ENCODE measurements at places on chromosomes 7 and 10.

GRCh38 chr7:83882551-83882950 is 233.6 kb upstream of the SEMA3E start:
- no peak for DNase-seq

GRCh38 chr7:108088729-108089128 is 41.4 kb downstream of the LAMB4 start:
- peak; percentile 57 for DNase-seq

DNA sequence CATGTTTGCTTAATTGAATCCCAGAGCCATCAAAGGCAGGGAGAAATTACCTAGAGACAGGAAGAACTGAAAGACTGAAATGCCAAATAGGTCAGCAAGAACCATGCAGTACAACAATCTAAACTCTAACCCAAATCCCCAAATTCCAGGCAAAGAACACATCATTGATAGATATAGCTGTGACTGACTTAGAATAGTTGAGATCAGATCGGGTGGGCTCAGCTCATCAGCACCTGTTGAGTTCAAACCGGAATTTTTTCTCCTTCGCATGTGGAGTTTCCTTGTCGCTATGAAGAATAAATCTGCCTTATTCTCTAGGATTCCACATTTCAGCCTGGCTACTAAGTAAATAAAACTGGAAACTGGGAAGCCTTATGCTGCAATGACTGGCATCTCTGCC is 1.4 kb downstream of the ANKMY2 start:
- no peak for DNase-seq

- peak; percentile 6 for DNase-seq
Measured at GRCh38 chr7:139598642-139599041, 75.2 kb downstream of the CLEC2L start.

- DNase-seq: no peak
Measured at GRCh38 chr7:96772139-96772694, 62.6 kb upstream of the SEM1 start.

- no peak for DNase-seq
Measured at GRCh38 chr10:77180104-77180503, 457.5 kb downstream of the KCNMA1 start.

DNA sequence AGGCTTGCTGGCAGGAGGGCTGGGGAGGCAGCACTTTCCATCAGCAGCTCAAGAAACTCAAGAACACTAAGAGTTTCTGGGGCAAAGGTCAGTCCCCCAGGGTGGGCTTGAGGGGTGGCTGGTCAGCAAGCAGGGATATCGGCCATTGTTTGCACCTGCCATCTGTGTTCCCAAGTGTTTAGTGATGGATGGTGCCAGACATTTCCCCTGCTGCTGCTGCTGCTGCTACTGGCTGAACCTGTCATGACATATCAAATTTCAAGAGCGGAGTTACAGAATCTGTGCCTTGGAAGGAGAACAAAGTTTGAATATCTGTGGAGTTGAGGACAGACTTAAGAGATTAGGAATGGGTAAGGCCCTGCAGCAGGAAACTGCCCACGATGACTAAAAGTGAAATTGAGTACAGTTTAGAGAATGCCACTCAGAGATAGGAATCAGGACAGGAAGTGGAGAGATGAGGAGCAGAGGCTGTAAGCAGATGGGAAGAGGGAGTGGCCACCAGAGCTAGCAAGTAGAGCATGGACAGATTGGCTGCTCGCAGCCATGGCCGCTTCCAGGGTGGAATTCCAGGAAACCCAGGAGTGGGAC is 39.2 kb upstream of the PPP1R3C start:
- peak; percentile 74 for DNase-seq

DNA sequence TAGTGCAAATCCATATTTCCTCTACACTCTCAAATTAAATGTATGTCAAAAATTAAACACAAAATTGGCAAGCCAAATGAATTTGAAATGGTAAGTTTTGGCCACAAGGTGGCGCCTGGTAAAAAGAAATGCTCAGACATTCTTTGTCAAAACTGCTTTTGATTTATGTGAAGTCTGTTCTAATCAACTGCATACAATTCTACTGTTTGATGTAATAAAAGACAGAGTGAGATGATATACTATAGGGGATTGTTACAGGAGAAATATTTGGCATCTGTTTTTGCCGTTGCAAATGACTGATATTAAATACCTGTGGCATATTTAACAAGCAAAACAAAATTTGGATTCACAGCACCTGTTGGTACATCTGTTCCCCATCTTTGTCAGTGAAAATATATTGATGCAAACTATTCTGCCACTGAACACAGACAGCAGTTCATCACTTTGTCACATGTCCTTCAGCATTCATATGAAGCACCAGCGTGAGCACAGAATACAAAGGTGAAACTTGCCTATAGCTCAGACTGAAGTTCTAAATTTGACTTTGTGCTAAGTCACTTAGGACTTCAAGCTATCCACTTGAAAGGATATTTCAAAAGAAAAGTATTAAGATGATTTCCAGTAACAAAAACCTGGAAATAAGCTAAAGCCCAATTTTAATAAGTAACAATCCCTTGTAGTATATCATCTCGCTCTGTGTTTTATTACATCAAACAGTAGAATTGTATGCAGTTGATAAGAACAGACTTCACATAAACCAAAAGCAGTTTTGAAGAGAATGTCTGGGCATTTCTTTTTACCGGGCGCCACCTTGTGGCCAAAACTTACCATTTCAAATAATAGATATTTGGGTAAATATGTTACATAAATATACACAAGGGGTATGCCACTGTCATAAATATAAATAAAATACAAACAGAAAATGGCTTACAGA is 10.2 kb upstream of the CH25H start:
- DNase-seq: peak; percentile 68

DNA sequence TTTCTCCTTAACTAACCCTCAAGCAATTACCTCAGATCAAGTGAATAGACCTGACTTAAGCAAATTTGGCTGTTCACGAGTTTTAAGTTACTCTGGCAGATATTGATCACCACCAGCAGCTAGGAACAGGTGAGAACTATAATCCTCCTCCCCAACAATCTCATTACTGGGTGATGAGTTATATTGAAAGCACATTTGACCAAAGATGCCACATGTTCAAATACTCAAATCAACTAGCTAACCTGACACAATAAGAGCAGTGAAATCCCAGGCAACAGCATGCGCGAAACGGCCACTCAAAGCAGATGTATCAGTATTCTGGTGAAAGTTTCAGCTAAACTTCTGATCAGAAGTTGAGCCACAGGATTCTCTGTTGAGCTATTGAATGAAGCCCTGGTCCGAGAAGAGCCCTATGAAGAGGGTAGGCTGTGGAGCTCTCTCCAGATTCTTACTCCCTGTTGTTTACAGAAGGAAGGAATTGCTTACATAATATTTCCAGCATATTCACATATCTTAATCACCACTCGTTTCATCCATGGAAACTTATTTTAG is 52.6 kb downstream of the CAV1 start:
- DNase-seq: no peak

DNA sequence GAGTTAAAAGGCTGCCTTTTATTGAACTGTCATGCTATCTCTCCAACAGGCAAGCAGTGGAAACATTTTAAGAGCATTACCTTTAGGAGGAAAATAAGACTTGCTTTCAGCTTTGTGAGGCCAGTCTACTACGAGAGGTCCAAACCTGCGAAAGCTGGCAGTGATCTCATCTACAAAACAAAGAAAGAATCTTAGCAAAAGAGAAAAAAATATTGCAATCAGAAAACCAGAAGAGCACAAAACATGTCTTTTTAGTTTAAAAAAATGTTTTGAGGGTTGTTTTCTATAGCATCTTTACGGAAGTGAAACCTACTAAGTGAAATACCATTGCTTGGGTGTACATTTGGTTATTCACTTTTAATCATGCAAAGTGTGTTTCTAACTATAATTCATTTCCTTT is 147.9 kb downstream of the CPEB3 start:
- no peak for DNase-seq

DNA sequence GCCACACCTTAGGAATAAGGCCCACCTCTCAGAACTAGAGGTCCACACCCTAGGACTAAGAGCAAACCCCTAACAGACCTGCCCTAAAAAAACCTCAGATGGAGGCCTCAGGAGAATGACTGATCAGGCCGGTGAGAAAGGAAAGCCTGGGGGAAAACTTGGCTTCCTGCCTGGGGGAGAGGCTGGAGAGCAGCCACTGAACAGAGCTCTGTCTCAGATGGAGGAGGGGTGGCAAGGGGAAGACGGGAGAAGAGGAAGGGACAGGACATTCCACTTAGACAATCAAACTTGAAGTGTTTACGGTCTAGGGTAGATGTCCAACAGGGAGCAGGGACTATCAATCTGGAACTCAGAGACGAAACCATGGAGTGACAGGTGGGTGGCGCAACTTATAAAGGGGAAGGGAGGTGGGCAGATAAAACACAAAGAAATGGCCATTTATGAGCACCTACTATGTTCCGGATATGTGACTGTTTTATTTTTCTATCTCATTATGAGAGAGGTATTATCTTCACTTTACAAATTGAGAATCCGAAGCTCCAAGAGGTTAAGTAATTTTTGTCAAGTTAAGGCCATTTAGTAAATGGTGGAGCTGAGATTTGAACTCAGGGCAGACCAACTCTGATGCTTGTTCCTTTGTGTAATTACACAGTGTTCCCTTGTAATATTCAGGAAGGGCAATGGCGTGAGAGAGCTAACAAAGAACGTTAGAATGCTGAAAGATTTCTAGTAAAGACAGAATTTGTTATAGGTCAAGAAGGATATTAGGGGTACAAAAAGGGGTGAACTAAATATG is 82.6 kb downstream of the DNMBP start:
- DNase-seq: peak; percentile 80

DNA sequence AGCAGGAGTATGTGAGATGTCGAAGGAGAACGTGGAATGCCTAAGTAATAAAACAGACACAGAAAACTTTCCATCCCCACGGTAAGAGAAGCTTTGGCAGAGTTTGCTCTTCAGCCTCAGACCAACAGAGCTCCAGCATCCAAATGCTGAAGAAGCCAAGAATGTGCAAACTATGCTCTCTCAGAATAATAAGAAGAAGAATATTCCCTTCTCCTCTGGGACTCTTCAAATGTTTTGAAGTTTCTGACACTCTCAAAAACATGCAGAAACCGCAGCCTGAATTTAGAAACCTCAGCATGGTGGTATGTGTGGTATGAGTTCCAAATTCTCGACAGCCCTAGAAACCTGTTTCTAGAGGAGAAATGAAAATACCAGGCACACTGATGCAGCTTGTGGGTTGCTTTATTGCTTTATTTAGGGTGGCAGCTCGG is 113.3 kb downstream of the KCNMA1 start:
- DNase-seq: peak; percentile 99

DNA sequence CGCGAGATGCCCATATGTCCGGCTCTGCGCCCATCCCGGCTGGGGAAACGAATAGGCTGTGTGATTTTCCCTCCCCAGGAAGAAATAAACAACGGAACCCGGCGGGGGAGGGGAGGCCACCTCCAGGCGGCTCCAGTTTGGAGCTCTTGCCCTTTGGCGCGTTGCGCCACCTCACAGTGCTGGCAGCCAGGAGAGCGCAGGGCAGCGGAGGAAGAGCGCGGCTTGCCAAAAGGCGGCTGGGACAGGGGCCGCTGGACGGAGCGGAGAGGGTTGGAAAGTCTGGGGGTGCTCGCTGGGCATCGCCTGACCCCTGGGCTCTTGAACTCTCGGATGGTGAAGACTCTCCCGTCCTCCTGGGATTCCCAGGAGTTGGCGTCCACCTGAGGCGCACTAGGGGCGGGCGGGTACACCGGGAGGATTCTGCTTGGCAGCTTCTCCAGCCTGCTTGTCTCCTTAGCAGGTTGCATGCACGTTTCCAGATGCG is 5.3 kb upstream of the NEUROG3 start:
- no peak for DNase-seq

DNA sequence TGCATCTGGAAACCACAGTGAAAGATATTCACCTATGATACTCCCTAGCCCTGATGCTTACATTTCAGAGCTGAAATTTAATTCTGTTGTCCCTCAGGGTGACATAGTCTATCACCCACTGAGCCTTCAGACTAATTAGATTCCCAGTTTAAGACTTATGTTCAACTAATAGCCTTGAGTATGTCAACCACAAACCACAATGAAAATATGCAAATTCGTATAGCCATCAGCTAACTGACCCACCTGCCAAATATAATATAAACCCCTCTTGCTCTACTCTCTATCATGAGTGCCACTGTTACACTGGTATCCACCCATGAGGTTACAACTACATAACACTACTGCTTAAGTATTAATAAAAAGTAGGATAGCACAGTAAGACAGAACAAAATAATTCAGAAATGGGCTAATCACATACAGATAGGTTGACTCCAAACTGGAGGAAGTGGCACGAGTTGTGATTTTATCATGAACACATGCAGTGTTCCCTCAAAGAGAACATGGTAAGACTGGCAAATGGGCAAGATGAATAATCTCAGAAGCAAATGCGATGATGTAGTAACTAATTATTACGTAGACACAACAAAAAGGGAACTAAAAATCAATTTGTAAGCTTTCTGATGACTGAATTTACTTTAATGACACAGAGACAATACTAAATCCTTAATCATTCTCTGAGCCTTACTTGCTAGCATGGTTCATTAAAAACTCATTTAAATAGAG is 290.6 kb downstream of the PARD3 start:
- DNase-seq: no peak

DNA sequence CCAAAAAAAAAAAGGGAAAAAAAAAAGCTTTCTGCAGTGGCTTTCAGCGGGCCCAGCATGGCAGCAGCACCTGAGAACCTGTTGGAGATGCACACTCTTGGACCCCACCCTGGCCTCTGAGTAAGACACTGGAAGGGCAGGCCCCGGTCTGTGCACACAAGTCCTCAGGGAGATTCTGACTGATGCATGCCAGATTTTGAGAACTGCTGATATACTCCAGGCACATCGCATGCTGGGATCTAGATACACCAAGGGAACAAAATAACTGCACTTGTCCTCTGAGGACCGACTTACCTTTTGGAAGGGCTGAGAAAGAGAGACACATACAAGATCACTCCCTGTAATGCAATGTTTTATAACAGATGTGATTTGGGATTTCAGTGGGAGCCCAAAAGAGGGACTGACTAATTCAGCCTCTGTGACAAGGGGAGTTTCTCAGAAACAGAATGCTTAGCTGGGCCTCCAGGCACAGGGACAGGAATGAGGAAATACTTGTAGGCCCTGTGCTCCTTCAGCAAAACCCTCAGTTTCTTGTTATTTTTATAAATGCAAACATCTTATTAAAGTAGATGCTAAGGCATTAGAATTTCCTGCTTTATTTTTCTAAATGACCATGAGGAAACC is 8.2 kb downstream of the EGFR start:
- DNase-seq: peak; percentile 21

- peak; percentile 69 for DNase-seq
Measured at GRCh38 chr7:31986878-31987518, 83.2 kb downstream of the PDE1C start.

GRCh38 chr10:94383530-94383929 is 18.8 kb upstream of the TBC1D12 start:
- DNase-seq: no peak

DNA sequence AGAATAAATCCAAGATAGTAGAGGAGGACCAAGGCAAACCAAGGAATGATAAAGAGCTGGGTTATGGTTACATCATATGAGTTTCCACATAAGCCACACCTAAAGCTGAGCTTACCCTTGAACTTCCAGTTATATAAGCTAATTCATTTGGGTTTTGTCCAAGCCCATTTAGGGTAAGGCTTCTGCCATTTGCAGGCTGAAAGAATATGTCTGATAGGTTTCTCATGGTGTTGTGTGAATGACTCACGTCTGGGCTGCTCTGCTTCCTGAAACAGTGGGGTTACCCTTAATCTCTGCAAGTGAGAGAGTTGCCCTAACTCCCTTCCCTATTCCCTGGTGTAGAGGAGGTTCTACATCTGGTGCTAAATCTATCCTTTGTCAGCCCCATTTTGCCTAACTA is 60.8 kb downstream of the PTTG1IP2 start:
- peak; percentile 47 for DNase-seq
